ENCODE measurements at places on chromosomes 3 and 15.

GRCh38 chr3:10518506-10519150 lies 13.2 kb upstream of the ATP2B2 start:
- DNase-seq, result no peak

DNA sequence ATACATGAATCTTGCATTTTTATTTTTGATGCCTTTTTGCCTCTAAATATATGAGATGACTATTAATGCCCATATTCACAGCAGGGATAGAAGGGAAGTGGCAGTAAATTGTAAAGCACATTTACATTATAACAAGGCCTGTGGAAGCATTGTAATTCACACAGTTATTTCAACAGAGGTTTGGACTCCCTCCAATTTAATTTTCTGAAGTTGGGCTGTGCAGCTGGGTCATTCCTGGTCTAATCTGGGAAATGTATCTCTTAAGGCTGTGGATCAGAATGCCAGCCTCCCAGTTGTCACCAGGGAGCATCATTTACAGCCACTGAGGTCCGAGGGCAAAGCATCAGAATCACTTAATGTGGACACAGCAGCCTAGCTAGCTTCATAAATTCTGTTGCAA lies 434.5 kb downstream of the MFSD1 start:
- DNase-seq, result no peak

- DNase-seq, result no peak
These were observed 11.5 kb downstream of the KBTBD13 start for GRCh38 chr15:65087873-65088642.

DNA sequence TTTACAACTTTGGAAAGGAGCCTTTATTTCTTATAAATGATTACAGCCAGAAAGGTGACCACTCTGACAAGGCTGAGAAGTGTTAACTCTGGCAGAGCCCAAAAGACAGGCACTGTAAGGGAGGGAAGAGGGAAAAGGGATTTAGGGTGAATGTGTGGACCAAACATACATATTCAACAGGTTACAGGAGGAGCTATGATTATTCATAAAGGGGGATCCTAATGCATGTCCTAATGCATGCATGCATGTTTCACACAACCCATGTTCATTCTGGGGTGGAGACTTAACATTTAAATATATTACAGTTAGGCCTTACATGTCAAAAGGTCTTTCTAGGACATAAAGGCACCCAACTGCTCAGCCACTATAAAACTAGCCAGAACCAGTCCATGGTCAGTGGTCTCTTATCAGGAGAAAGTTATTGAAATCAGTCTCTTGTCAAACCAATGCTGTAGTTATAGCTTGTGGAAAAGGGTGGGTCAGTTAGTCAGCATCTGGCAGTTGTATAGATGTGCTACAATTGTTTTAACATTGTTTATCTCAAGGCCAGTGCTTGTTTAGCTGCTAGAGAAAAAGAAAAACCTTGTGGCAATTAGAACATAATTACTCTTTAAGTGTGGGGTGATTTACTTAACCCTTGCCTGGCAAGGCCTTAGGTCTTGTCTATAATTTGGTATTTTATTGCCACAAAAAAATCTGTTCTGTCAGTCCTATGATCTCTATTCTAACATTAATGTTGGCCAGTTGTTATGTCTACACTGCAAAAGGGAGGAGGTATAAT lies 77.5 kb downstream of the RAD18 start:
- DNase-seq, result no peak

- DNase-seq, result no peak
These were observed 67.7 kb upstream of the NSMCE3 start for GRCh38 chr15:29337156-29337959.

DNA sequence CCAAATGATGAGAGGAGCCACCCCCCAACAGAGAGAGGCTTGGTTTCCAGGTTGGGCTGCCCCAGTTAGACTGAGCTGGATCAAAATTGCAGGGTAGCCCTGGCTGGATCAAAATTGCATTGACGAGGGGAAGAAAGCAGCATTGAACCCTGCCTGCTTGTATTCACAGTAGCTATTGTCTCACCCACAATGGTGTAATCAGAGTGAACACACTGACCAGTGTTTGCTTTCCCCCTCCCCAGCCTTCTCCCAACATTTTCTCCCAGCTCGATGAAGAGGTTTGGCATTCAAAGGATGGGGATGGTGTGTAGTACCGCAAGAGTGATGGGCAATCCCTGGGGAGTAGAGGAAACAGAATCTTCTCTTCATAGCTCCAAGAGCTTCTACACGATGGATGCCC lies 223.8 kb downstream of the ADAMTS9 start:
- no peak for DNase-seq

DNA sequence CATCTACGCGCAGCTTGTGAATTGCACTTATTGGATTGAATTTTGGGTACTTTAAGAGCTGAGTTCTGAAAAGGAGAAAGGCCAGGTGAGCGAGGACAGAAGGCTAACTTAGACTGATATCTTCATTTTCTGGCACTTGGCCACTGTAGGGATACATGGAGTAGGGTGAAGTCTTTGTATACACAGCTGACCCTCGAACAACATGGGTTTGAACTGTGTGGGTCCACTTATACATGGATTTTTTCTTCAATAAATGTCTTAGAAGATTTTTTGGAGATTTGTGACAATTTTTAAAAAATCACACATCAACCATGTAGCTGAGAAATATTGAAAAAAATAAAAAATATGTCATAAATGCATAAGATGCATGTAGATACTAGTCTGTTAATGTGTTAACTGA lies 18.3 kb downstream of the PTPRG start:
- no peak for DNase-seq

GRCh38 chr3:169467751-169468150 lies 195.8 kb downstream of the MECOM start:
- DNase-seq, result no peak

GRCh38 chr3:162328649-162329048 lies 832.0 kb downstream of the OTOL1 start:
- DNase-seq, result no peak

- no peak for DNase-seq
These were observed 56.6 kb upstream of the KLF13 start for GRCh38 chr15:31269816-31270575.

DNA sequence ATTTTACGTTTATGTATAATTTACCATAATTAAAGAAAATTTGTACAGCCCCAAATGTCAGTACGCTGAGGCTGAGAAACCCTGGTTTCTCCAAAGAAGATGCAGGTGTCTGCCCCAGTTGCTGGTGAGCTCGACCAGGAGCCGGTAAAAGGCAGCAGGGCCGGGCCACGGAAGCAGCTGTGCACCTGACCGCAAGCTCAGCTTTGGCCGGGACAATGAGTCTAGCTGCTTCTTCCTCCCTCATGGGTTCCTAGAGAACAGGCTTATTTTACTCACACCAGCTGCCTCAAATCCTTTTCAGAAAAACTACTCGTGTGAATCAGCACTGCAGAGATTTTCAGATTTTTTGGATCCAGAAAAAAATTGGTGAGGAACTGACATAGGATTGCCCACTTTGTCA lies 18.0 kb upstream of the ZXDC start:
- no peak for DNase-seq

DNA sequence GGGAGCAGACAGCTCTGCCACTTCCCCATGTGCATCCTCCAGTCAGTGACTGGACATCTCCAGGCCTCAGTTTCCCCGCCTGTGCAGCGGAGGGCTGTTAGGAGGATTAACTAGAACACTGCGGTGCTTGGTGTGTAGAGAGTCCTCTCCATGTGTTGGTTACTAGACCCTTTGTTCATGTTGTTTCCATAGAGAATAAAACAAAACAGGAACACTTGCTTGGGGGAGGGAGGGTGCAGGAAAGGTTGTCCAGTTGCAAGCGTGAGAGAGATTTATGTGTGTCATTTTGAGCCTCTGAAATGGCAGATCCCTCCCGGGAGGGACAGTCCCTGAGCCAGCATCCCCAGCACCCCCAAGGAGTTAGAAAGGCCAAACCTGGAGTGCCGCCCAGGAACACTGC lies 184.0 kb upstream of the LYSMD4 start:
- no peak for DNase-seq

- no peak for DNase-seq
These were observed 15.2 kb downstream of the ST3GAL6 start for GRCh38 chr3:98778383-98778782.

- DNase-seq, result no peak
These were observed 848.0 kb upstream of the CADM2 start for GRCh38 chr3:84110787-84111186.

DNA sequence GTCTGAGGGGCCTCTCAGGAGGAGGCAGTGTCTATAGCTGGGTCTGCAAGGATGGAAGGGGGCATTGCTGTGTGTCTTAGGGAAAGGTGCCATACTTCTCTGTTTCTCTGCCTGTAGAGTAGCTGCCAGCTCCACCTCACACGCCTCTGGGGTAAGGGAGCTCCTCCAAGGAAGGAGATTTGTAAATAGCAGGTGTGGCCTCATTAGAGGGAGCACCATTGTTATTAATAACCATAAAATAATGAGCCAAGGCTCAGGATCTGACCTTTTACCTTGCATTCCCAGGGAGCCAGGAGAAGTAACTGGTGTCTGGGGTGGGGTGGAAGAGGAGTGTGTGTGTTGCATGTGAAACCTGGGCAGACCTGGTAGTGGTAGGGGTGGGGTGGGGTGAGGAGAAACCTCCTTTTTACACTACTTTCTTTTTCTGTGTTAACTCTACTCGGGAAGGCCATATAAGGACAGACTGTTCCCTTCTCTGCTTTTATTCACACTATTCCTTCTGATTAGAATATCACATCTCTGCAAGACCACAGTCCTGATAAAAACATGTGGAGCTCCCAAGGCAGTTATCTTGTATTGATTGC lies 2.2 kb upstream of the C15orf39 start:
- no peak for DNase-seq

- DNase-seq, result no peak
These were observed 333.6 kb upstream of the C2CD4B start for GRCh38 chr15:62498712-62499111.

DNA sequence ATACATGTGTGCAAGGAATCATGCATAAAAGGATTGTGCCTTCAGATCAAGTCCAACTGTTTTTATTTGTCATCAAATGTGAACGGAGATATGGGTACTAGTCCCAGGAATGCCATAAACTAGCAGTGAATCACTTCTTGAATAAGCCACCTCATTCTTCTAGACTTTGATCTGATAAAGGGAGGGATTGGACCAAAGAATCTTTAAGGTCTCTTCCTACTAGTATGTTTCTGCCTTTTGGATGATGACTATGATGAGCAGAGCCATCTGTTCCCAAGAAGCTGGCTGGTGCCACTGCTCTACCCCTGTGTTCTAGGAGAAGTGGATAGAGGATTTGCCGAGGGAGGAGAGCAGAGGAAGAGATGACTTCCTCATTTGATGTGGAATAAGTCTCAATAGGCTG lies 28.8 kb upstream of the UACA start:
- DNase-seq, result no peak

DNA sequence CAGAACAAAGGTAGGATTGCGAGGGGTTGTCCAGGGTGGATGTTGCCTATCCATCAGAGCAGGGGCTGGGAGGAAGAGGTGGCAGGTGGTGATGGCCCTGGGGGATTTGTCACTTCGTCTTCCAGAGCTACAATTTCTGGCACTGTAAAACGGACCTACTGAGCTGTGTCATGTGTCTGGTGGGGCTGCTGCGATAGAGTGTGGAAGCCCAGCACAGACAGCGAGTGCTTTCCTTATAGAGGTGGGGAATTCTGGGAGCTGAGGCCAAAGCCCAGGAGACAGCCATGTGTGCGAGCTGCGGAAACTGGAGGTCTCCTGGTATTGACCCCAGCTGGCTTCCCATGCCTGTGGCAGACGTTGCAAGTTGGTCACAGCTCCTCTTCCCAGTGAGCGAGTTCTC lies 61.2 kb upstream of the SEC22A start:
- DNase-seq, result no peak

DNA sequence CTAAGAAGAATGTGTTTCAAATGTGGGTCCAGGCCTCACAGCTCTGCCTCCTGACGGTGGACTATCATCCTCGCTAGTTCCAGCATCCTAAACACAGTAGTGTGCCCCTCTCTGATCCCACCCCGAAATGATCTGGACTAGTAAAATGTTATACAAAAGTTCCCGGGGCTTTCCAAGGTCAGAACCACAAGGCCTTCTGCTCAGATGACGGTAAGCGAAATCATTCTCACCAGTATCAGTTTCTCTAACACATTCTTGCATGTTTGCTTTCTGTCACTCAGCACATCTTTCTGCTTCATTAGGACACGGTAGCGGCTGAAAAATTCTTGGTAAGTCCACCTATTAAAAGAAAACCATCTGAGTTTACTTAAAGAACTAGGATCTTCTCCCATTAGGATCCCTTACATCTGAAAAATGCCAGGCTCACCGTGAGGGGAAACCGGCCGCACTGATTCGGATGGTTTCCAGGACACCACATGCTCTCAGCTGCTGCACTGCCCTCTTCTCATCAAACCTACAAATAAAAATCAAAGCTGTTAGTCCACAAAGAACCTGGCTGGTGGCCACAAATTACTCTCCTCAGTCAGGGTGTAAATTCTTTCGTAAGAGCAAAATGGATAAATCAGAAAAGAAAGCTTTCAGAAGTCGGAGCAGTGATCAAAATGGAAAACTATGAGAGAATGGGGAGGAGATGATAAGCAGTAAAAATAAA lies 83.9 kb upstream of the MYO5C start:
- DNase-seq, result no peak

DNA sequence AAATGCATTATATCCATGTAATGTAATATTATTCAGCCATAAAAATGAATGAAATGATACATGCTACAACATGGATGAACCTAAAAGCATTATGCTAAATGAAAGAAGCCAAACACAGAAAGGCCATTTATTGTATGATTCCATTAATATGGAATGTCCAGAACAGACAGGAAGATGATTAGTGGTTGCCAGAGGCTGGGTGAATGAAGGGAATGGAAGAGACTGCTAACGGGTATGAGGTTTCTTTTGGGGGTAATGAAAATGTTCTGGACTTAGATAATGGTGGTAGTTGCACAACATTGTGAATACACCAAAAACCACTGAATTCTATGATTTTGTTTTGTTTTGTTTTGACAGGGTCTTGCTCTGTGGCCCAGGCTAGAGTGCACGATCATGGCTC lies 61.6 kb upstream of the MAP4 start:
- no peak for DNase-seq

DNA sequence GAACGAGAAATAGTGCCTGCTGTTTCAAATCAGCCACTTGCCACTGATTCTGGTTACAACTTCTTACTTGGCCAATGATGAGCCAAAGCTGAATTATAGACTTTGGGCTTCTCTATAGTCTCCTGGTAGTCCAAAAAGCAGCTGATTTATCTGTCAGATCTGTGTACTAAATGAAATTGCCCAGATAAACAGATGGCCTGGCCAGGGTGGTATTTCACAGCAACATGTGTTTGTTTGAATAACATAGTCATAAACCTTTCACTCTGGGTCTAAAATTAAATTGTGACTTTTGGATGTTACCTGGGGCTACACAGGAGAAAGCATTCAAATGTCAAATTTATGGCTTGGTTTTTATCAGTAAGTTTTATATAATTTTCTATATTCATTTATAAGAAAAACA lies 147.0 kb downstream of the NECTIN3 start:
- DNase-seq, result no peak

- DNase-seq, result peak; percentile 81
These were observed 10.0 kb downstream of the BMF start for GRCh38 chr15:40098489-40099261.

GRCh38 chr3:123046262-123047061 lies 18.9 kb upstream of the SEMA5B start:
- DNase-seq, result no peak

- DNase-seq, result no peak
These were observed 142.4 kb upstream of the KCNMB2 start for GRCh38 chr3:178393824-178394223.

- DNase-seq, result no peak
These were observed 44.6 kb downstream of the GLDN start for GRCh38 chr15:51386029-51386428.

Data from GM12892 (cell line).